ENCODE measurements at places on chromosomes 12 and 14. TPM values are rescaled to one million over a fixed set of nuclear protein-coding genes. Genes with fewer than 3 reads are reported as not detected.

Gene ABCC9
- 0.47 TPM for total RNA-seq

Gene ARHGEF40
- 18.8 TPM for total RNA-seq

Gene RERG
- not detected for total RNA-seq

Gene SLCO1C1
- not detected for total RNA-seq

Gene MFAP5
- not detected for total RNA-seq

Gene NDUFB1
- 248 TPM for total RNA-seq

Gene VRTN
- total RNA-seq: not detected

Gene LMNTD1
- not detected for total RNA-seq

Gene GPR137C
- total RNA-seq: 0.20 TPM

Gene ENDOU
- not detected for total RNA-seq

Gene PWP1
- 52.9 TPM for total RNA-seq

Gene BRMS1L
- 6.1 TPM for total RNA-seq

Gene KRT80
- total RNA-seq: 6.7 TPM

Gene SERPINA1
- total RNA-seq: 1.4 TPM

Gene HRK
- total RNA-seq: 0.06 TPM

Gene SALL2
- 0.03 TPM for total RNA-seq

DNA sequence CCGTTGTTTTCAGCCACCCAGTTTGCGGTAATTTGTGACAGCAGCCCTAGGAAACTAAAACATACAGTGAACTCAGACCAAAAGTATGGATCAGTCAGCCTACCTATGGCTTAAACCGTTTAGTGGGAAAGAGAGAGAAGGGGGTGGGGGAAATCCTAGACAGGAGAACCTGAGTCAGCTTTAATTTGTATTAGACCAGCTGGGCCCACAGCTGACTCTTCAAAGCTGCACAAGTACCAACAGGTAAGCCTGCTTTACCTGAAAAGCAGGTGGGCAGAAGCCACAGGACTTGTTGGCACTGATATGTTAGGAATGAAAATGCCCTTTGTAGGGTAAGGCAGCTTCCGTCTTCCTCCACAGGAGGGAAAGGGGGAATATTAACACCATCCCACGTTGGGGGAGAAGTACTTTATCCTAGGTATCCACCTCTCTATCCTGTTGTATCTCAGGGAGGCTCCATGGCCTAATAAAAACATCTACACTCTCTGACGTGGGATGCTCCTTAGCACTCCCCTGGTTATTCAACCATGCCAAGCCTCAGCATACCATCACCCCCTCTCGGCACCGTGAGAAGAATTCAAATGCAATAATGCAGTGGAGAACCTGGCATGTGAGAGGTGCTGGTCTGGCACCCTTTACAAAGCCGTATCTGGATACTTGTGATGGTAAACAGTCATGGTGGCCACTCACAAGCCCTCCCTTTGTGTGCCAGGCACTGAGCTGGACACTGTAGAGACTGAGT, 70.3 kb downstream of the STON2 start:
- DNase-seq: no peak

GRCh38 chr14:20610002-20610765, 19.0 kb upstream of the RNASE12 start:
- peak; percentile 84 for DNase-seq

DNA sequence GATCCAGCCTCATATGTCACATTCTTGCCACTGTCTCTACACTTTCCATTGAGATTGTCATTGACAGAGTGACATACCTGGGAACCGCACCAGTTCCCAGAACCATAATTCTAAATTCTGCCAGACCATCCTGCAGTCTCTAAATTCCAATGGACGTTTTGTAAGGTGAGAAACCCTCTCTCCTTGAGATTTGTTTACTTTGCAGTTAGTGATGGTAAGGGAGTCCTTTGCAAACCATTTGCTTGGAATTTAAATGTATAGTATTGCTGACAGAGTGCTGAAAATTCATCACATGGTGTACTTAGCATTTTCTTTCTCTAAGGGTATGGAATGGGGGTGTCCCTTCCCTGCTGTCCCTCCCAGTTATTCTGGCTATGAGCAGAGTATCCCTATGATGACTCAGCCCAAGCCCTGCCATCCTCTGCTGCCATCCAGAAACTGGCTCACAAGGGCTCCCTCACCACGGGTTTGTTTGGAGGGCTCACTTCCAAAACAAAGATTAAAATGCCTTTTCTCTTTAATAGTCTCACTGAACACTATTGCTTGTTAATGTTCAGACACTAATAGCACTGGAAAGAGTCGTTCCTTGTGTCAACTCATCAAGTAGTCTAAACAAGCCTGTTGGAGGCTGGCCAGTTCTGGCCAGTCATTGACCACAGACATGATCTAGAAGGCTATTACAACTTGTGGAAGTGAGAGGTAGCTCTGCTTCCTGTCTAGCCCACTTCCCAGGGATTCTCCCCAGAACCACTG, 129.0 kb upstream of the HMGA2 start:
- DNase-seq: peak; percentile 98

- no peak for DNase-seq
Measured at GRCh38 chr14:80868260-80868659, 73.3 kb downstream of the CEP128 start.

GRCh38 chr12:122265476-122265875, 818 bp downstream of the VPS33A start:
- DNase-seq: no peak

DNA sequence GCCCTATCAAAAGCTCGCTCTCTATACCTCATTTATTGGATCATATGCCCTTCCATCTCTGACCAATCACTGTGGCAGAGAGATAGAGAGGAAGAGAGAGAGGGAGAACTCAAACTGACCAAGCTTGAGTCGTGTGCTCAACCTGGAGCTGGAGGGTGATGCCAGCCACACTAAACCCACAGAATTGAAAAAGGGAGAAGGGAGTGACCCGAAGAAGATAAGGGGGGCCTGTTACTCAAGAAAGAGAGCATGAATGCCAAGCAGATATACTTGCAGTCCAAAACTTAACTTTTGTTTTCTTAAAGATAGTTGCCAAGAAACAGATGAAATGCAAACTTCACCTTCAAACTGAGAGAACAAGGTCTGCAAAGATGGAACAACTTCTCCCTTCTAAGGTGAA, 112.7 kb downstream of the BTG1 start:
- no peak for DNase-seq

GRCh38 chr12:91496337-91496736, 313.7 kb upstream of the DCN start:
- DNase-seq: peak; percentile 25

- DNase-seq: no peak
Measured at GRCh38 chr12:29155079-29155478, 6.0 kb downstream of the FAR2 start.

DNA sequence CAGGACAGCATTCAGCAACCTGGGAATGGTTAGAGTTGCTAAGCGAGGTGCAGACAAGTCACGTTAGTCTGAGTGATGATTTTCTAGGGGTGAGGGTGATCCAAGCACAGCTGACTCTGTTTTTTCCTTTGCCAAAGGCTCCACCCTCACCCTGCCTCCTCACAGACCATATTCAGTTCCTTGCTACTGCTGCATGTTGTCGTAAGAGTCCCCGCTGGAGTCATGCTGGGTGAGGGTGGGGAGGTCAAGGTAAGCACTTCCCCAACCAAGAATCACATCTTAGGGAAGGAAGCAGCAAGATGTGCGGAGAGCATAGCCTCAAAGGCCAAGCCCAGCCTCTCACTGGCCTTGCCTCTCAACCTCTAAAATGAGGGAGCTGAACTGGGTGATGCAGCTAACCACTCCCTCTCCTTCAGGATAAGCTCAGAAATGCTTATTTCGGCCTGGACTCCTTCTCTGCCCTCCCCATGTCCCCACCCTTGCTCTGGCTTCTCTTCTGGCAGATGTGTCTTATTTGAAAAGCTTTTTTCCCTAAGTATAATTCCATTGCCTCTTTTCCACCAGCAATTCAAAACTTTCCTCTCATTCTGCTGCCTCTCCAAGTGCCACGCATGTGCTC, 66.9 kb upstream of the ACTN1 start:
- no peak for DNase-seq

- DNase-seq: no peak
Measured at GRCh38 chr12:125418902-125419564, 353.8 kb downstream of the AACS start.

DNA sequence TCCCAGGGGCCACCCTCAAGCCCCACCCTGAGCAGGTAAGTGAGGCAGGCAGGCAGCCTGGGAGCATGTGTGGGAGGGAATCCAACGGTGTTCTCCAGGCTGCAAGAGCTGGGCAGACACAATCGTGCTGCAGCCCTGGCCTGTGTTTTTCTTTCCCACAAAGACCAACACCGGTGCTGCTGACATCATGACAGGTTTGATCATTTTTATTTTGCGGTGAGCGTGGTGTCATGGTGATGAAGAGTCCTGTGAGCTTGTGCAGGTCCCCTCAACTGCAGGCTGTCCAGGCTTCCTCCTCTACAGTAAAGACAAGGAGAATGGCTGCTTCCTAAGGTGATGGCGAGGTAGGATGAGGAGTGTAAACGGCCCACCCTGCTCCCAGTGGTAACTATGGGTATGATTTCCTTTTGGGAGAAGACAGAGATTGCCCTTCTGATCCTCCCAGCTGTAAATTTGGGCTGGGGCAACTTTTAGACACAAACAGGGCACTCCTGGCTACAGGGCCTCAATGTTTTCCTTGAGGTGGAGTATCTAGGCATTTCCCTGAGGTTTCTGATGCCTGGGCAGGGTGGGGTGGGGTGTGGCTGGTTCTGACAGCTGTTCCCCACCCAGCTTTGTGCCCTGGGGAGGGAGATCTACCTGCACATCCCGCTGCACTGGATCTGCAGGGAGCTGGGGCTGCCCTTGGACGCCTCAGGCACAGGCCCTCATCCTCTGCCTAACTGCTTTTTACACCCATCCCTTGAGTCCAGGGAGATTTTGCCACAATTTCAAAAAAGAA, 109.1 kb downstream of the VCPKMT start:
- DNase-seq: no peak

GRCh38 chr14:103143506-103143905, 20.2 kb downstream of the TNFAIP2 start:
- no peak for DNase-seq

- no peak for DNase-seq
Measured at GRCh38 chr12:48712209-48712608, 4.3 kb downstream of the CCNT1 start.

GRCh38 chr12:3295646-3296408, 195.2 kb upstream of the PRMT8 start:
- peak; percentile 30 for DNase-seq

- no peak for DNase-seq
Measured at GRCh38 chr12:729221-729620, 23.2 kb upstream of the WNK1 start.

DNA sequence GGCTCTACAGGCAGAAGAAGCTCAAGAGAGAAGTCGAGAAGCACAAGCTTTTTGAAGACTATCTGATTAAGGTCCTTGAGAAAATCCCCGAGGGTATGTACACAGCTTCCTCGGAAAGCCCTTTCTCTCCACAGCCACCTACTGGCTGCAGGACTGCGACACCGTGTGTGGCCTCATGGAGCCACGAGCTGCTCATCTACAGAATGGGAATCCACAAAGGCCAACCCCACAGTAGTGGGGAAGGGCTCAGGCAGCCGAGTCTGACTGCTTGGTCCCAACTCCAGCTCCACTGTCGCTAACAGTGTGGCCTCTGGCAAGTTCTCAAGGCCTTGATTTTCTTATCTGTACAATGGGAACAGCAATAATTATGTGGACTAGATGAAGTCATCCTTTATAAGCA, 2.5 kb downstream of the CCDC197 start:
- DNase-seq: no peak

GRCh38 chr14:46571970-46572369, 79.6 kb downstream of the RPL10L start:
- DNase-seq: peak; percentile 82

- no peak for DNase-seq
Measured at GRCh38 chr14:91171291-91171690, 57.4 kb downstream of the DGLUCY start.

- DNase-seq: no peak
Measured at GRCh38 chr12:93865751-93866150, 188.6 kb downstream of the CRADD start.

GRCh38 chr12:114368685-114369452, 37.1 kb downstream of the TBX5 start:
- no peak for DNase-seq

- no peak for DNase-seq
Measured at GRCh38 chr14:78424311-78424710, 254.1 kb downstream of the NRXN3 start.

DNA sequence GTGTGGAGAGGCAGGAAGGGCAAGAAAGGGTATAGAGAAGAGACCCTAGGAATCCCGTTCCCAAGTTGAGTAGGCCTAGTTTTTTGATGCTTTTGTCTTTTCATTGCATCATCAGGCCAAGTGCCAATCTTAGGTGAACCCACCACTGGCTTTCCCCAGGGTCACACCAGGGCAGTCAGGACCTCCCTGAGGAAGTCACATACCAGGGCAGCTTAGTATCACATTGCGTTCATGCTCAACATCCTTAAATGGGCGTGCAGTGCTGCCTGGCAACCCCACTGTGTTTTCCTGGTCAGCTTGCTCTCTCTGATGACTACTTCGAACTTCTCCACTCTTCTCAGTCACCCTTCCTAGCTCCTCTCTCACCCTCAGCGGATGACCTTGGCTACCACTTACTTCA, 9.0 kb downstream of the ASIC1 start:
- DNase-seq: peak; percentile 82

GRCh38 chr12:6116471-6117021, 7.9 kb downstream of the VWF start:
- DNase-seq: peak; percentile 56

- no peak for DNase-seq
Measured at GRCh38 chr12:9810671-9811070, 16.6 kb upstream of the KLRF1 start.

- no peak for DNase-seq
Measured at GRCh38 chr12:12447837-12448236, 91.0 kb downstream of the BORCS5 start.

DNA sequence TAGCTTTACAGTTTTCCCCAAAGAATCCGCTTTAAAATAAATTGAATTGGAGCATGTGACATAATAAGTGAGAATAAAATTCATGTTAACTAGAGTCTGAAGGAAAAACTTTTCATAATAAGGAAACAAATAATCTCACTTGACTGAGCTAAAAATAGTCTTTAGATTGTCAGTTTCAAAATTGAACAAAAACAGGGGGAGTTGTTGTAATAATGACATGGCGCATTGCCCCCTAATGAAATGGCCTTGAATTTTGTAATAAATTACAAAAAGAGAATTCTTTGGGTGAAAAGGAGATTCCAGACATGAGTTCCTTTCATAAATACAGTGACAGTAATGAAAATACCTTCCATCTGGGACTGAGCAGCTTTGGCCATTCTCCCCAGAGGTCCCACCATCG, 178.6 kb downstream of the EFCAB11 start:
- DNase-seq: no peak

- no peak for DNase-seq
Measured at GRCh38 chr14:96050482-96050881, 11.3 kb downstream of the C14orf132 start.
